ENCODE measurements at places on chromosomes 7 and 10. TPM values are rescaled to one million over a fixed set of nuclear protein-coding genes. Genes with fewer than 3 reads are reported as not detected.

The C10orf53 gene
- not detected for total RNA-seq

The FAM221A gene
- total RNA-seq = 2.6 TPM

The MTG1 gene
- total RNA-seq = 32.6 TPM

The CCL26 gene
- not detected for total RNA-seq

The KNDC1 gene
- total RNA-seq = under 0.01 TPM

The NIPSNAP2 gene
- 54.4 TPM for total RNA-seq

The CLEC5A gene
- total RNA-seq = not detected

The CUTC gene
- total RNA-seq = 25.0 TPM

The UTF1 gene
- total RNA-seq = not detected

The FGL2 gene
- 0.53 TPM for total RNA-seq

The FKBP6 gene
- not detected for total RNA-seq

The PVRIG gene
- total RNA-seq = not detected

The ZCWPW1 gene
- total RNA-seq = 1.3 TPM

The PNLIPRP3 gene
- 53.2 TPM for total RNA-seq

The TMEM196 gene
- not detected for total RNA-seq

The KIF11 gene
- total RNA-seq = 1.3 TPM

The PLAC9 gene
- not detected for total RNA-seq

The CPA4 gene
- 5.6 TPM for total RNA-seq

The ASB10 gene
- total RNA-seq = not detected

The SMO gene
- total RNA-seq = 5.0 TPM

The EGR2 gene
- 0.13 TPM for total RNA-seq

The LRRC61 gene
- total RNA-seq = 8.2 TPM

The OR2A42 gene
- total RNA-seq = not detected

The JCAD gene
- not detected for total RNA-seq

The EBLN1 gene
- total RNA-seq = not detected

The TCF7L2 gene
- total RNA-seq = 1.1 TPM
